ENCODE measurements at places on chromosomes 6 and 20.

GRCh38 chr6:37130704-37131103 lies 39.2 kb upstream of the PIM1 start:
- DNase-seq = no peak

DNA sequence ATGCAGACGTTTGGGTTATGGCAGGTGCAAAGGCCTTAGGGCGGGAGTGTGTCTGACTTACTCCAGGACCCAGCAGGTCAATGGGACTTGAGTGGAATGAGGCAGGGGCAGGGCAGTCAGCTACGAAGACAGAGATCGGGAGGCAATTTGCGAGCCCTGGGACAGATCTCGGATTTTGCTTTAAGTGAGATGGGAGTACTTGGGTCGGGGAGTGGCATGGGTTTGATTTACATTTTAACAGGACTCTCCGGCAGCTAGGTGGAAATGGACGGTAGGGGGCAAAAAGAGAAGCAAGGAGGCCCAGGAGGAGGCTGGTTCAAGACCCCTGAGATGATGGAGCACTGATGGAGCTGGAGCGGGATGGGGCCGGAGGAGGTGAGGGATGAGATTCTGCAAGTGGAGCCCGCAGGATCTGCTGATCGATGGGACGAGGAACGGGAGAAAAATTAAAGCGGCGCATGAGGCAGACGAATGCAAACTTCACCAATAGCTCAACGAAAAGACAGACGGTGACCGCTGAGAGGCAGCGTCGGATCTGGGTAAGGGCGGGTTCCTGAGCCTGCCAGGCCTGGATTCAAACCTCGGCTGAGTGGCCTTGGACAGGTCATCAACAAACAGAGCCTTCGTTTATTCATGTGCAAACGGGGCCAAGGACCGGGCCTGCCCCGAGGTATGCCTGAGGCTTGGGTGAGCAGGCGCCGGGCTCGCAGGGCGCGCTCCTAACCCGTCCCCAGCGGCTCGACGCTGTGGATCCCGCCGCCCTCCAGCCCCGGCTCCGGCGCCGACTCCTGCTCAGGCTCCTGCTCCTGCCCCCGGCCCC lies 756 bp upstream of the RBCK1 start:
- DNase-seq = peak; percentile 70

GRCh38 chr20:51135926-51136715 lies 113.2 kb upstream of the KCNG1 start:
- DNase-seq = no peak

- DNase-seq = no peak
These were observed 126.4 kb downstream of the BANF2 start for GRCh38 chr20:17825960-17826843.

DNA sequence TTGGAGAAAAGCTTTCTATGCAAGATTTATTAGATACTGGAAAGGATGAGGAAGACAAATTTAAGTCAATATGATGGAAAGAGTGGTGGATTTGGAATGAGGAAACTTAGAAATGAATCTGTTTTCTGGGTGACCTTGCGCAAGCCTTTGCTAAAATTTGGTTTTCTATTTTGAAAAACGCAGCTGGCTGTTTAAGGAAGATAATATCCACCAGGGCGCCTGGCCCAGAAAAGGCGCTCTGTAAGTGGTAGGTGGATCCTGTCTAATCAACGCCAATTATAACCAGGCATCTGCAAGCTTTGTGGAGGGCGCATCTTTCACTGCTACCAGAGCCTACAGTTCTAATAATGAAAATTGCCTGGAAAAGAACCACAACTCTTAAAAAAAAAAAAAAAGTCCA lies 398 bp upstream of the SPATS1 start:
- DNase-seq = no peak
